AG04450 (cell line): ENCODE measurements at places on chromosomes 12 and 14. TPM values are rescaled to one million over a fixed set of nuclear protein-coding genes. Genes with fewer than 3 reads are reported as not detected.

- DNase-seq = no peak
Observed at GRCh38 chr14:65069874-65070413, 32.4 kb downstream of the MAX start.

GRCh38 chr14:21543963-21544362, 17.8 kb upstream of the SALL2 start:
- no peak for DNase-seq

DNA sequence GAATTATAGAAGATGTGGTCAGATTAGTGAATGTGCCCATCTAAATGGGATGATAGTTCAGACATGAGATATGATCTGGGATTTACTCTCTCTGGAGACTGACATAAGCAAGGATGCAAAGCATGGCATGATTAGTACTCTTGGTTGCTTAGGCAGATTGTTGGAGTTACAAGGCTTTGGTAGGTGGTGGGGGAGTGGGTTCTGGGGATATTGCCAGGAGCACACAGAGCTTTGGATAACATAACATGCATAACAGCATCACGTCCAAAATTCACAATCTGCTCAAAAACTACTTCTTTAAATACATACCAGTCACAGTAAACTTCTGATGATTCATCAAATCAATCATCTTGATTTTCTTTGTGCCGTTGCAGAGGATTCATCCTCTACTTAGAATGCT, 287.4 kb downstream of the ACSS3 start:
- no peak for DNase-seq

- no peak for DNase-seq
Observed at GRCh38 chr12:6208130-6208529, 7.9 kb downstream of the CD9 start.

- no peak for DNase-seq
Observed at GRCh38 chr12:3364661-3365462, 126.1 kb upstream of the PRMT8 start.

GRCh38 chr14:77151245-77151644, 9.7 kb upstream of the ZDHHC22 start:
- no peak for DNase-seq

GRCh38 chr14:61469781-61470180, 148.4 kb downstream of the PRKCH start:
- no peak for DNase-seq

GRCh38 chr12:82665142-82665923, 21.4 kb upstream of the TMTC2 start:
- DNase-seq = no peak

DNA sequence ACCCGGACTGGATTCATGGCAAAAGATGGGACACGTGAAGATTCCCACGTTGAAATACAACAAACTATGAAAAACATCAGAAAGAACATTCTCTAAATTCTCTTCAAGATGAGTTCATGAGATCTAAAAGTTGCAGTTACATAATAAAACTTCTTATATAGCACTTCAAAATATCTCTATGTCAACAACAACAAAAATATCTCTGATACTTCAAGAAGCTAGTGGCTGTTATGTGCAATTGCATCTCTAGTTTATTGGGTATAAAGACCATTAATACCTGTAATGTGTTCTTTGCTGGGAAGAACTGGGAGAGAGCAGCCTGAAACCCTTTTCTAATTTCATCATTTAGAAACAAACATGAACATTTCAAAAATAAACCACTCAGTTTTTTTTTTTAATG, 69.2 kb upstream of the RGS6 start:
- no peak for DNase-seq

DNA sequence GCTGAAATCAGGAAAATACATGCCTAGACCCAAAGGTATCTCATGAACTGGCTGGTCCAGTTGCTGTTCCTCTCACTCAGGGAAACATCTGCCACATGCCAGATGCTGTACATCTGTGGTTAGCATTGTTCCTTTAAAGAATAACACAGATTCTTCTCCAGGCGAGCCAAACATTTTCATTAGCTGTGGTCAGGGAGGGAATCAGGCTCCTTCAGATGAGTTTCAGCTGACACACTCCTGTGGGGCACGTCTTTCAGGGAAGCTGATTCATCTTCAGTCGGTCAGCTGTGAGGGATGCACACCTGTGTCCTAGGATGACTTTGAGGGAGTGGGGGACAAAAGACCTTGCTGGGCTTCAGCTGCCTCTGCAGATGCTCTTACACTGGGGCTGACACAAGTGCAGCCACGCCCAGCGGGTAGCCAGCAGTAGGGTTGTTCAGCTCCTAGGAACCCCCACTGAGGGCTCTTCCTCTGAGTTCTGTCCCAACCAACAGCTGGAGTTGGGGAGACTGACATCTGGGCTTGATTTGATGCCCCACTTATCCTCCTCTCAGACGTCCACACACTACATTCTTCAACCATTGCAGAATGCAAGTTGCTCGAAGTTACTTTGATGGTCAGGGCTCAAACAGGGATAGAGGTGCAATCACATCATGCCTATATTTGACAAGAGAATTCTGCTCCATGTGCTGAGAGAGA, 155.0 kb downstream of the NUAK1 start:
- DNase-seq = peak; percentile 86

DNA sequence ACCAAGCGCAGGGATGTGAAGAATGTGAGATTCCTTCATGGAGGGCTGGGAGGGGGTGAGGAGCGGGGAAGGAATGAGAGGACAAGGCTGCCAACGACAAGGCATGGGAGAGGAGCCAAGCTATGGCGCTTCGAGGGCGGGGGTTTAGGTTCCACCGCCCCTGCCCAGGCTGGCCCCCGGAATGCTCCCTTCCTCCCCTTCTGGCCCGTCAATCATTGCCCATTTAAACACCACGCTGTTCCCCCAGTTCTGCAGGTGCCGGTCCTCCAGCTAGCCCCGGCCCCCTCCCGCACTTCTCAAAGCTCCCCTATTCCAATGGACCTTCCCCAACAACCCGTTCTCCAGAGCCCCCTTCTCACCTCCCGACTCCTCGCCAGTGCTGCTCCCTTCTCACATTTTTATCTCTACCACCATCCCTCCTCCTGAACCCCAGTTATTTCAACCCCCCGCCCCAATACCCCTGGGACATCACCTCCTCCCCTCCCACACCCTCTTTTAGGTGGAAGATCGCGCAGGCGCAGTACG, 428 bp downstream of the RNF41 start:
- peak; percentile 46 for DNase-seq

- DNase-seq = no peak
Observed at GRCh38 chr12:65532764-65533163, 254.3 kb downstream of the MSRB3 start.

- no peak for DNase-seq
Observed at GRCh38 chr14:90575336-90575735, 178.5 kb downstream of the CALM1 start.

DNA sequence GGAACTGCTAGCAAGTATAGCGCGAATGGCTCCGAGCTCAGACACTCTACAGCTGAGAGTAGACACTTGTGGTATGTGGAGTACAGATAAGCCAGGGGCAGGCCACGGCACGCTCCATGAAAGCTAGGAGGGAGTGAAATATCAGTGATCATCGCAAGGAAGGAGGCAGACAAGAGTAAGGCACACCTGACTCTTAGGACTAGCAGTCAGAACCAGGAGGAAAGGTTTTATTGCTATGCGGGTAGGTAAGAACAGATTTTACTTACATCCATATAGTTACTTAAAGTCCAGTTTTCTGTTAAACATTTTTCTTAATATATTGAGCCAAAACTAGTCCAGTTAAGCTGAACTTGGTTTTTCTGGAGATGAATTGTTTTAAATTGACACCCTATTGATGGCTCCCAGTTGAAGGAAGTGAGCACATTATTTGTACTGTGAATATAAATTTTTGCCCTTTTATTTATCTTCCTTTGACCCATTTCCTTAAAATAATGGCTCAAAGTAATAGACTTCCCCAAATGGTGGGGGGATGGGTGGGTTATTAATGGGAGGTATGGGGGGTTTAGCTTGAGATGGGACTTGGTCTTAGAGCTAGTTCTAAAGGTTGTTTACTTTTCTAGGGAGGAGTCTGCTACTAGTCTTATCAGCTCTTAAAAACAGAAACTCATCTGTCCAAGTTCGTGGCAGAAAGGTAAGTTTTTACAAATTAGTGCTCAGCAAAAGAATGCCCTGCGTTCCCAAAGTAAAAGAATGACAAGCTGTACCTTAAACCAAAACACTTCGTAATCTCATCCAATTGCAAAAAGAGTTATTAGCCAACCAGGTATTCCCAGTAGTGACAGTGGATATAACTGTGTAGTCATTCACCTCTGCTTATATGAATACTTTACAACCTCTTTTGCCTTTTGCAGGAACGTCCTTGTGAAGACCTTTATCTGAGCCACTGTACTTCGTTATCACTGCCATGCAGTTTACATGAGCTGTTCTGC, 5.8 kb downstream of the HNRNPA1 start:
- no peak for DNase-seq

- no peak for DNase-seq
Observed at GRCh38 chr14:41016213-41016612, 590.5 kb upstream of the LRFN5 start.

DNA sequence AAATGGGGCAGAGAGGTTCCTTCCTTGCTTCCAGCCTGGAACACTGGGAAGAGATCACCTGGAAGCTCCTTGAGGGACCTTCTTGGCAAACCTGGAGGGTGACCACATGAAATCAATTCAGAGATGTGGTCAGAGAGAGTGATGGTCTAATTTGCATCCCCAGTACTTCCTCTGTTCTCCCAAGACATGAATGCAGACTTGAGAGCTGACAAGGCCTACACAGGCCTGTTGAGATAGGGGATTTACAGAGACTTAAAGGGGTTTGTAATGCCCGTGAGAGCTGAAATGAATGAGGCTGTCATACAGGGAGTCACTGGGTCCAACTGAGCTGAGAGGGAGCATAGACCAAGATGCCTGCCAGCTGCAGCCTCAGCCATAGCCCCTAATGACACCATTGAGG, 45.1 kb downstream of the TMX1 start:
- no peak for DNase-seq

- DNase-seq = no peak
Observed at GRCh38 chr14:51044961-51045360, 49.9 kb downstream of the TRIM9 start.

DNA sequence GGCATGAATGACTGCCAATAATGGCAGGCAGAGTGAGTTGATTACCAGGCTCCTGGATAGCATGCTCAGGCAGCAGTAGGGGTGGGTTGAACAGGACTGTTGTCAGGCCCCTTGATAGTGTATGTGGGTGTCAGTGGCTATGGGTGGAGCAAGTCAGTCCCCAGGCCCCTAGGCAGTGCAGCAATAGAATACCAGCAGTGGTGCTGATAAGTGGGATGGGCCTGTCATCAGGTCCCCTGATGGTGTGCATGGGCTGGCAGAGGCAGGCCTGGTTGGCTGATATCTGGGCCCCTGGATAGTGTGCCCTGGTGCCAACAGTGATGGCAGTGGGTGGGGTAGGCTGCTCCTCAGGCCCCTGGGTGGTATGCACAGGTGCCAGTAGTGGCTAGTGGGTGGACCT, 32.4 kb downstream of the SMCO2 start:
- DNase-seq = no peak

GRCh38 chr12:48972213-48972951, 847 bp upstream of the WNT10B start:
- no peak for DNase-seq

- DNase-seq = no peak
Observed at GRCh38 chr12:96108321-96108720, 72.9 kb upstream of the LTA4H start.

DNA sequence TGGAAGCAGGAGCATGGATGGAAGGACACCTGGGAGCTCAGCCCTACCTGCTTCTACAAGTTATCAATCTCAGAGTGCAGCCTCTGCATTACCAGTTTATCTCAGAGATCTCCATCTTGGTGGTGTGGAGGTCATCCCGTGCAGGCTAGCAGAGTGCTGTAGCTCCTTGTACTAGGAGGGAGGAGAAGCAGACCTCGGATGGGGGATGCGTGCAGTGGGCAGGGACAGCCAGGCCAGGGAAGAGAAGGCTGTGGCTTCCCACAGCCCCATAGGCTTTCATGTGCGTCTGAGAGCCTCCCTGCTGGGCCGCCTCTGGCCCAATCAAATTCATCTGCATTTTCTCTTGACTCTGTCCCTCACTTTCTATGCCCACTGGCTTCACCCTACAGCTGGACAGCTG, 8.8 kb upstream of the KRT82 start:
- no peak for DNase-seq

GRCh38 chr14:77275601-77276017, 4.6 kb upstream of the NGB start:
- no peak for DNase-seq

GRCh38 chr14:101732118-101732517, 29.4 kb upstream of the PPP2R5C start:
- DNase-seq = no peak

DNA sequence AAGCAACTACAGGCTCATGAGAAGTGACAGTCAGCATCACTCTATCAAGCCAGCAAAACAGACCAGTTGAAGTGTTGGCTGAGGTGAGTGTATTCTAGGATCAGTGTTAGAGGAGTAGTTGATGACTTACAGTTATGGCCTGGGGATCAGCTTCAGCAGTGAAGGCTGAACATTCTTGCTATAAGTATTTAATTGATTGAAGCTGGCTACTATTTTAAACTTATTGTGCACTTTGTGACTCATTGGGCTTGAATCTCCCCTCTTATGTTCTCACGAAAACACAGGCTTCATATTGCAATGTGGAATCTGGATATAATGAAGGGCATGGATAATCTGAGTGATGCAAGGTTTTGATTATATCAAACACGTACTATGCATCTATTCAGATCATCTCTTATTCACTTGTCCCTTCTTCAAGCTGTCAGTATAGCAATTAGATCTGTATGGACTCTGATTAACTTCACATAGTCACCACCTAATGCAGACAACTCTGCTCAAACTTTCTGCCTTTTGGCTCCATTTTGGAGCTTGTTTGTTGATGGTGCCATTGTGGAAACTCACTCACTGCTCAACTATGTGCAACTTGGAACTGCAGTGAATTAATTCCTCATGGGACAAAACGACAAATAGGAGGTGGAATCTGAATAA, 309.2 kb downstream of the SLC16A7 start:
- DNase-seq = peak; percentile 29

- DNase-seq = no peak
Observed at GRCh38 chr12:69039911-69040310, 106.9 kb upstream of the CPM start.

- DNase-seq = no peak
Observed at GRCh38 chr14:93535537-93535936, 104.8 kb downstream of the UNC79 start.

KCNH3 gene
- 0.01 and 0.11 TPM in 2 replicates for polyA plus RNA-seq

AQP2 gene
- polyA plus RNA-seq = not detected in 2 replicates

CCDC175 gene
- polyA plus RNA-seq = not detected in 2 replicates

APOLD1 gene
- polyA plus RNA-seq = 2.2 and 2.6 TPM in 2 replicates

B3GNT4 gene
- 0.12 and 0.32 TPM in 2 replicates for polyA plus RNA-seq

FGF6 gene
- not detected in 2 replicates for polyA plus RNA-seq

CYP46A1 gene
- polyA plus RNA-seq = 0.07 and 0.14 TPM in 2 replicates

PPM1H gene
- polyA plus RNA-seq = 0.12 and 0.19 TPM in 2 replicates

RTL1 gene
- not detected in 2 replicates for polyA plus RNA-seq

PMEL gene
- 1.6 and 2.2 TPM in 2 replicates for polyA plus RNA-seq

PPP1R1A gene
- not detected in 2 replicates for polyA plus RNA-seq

HAL gene
- 0.02 and 0.06 TPM in 2 replicates for polyA plus RNA-seq

TEAD4 gene
- 10.3 and 14.1 TPM in 2 replicates for polyA plus RNA-seq

CLEC9A gene
- polyA plus RNA-seq = not detected in 2 replicates

KRT72 gene
- polyA plus RNA-seq = not detected in 2 replicates
